Left renal cortex interstitium (tissue), 4 donors: ENCODE measurements at places on chromosomes 16 and 17.
A peak's percentile ranks its signal among the peaks of the same experiment; 100 is the strongest.

DNA sequence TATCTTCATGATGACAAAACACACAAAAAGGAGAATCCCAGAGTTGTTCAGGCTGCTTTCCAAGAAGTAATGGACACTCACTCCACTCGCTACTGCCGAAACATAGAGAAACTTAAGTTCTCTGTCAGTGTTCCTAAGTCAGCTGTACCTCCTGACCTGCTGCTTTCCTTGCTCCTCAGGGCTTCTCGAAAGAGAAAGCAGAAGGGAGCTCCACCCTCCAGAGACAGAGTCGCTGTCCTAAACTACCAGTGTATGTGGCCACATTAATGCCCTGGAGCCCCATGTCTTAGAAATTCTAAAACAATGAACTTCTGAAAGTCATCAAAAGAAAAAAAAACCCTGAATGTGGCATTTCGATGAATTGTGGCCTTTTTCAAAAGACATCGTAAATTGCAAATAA is 390.8 kb upstream of the MON1B start:
- no peak for DNase-seq

DNA sequence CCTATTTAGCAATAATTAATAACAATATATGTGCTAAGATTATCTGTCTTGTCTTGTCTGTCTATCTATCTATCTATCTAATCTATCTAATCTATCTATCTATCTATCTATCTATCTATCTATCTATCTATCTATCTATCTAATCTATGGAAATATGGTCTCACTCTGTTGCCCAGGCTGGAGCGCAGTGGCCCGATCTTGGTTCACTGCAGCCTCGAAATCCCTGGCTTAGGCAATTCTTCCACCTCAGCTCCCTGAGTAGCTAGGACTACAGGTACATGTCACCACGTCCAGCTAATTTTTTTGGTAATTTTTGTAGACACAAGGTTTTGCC is 44.7 kb downstream of the MIS12 start:
- no peak for DNase-seq

- peak; percentile 67 for DNase-seq
These were observed 126.0 kb upstream of the SDK2 start for GRCh38 chr17:73770115-73770848.

DNA sequence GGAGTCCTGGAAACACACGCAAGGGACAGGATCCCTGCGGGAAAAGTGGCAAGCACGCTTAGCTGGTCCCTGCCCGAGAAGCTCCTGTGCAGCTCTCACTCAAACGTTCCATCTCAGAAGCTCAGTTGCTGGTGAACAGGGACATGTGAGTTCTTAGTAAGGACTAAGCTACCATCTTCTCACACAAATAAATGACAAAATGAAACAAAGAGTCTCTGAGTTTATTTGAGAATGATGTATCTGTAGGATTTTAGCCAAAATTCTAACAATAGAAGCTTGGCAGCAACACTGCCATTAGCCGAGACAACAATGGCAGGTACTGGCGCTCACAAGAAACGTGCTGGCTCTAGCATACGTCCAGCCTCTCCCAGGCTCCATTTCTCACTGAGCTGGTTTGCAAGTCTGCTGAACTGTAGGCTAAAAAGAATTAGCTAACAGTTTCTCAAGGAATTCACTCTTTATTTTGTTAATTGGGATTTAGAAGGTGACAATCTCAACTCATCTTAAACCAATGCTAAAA is 90.2 kb downstream of the VPS53 start:
- DNase-seq, result no peak

GRCh38 chr17:72119873-72120641 is 763 bp upstream of the SOX9 start:
- no peak for DNase-seq

DNA sequence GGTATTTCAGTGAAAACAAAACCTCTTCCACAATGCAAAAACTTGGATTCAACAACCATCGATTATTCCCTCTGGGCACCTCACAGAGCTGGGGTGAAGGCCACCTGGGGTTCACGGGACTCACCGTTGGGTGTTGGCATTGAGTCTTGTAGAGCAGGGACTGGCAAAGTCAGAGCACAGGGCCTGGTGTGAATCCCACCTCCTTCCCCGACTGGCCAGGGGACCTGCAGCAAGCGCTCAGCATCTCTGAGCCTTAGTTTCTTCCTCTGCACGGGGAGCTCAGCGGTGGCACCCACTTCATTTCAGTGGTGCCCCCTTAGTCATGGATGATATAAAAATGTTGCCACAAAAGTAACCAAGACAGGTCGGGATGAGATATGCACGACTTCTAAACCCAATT is 100.4 kb downstream of the METRNL start:
- DNase-seq, result no peak

DNA sequence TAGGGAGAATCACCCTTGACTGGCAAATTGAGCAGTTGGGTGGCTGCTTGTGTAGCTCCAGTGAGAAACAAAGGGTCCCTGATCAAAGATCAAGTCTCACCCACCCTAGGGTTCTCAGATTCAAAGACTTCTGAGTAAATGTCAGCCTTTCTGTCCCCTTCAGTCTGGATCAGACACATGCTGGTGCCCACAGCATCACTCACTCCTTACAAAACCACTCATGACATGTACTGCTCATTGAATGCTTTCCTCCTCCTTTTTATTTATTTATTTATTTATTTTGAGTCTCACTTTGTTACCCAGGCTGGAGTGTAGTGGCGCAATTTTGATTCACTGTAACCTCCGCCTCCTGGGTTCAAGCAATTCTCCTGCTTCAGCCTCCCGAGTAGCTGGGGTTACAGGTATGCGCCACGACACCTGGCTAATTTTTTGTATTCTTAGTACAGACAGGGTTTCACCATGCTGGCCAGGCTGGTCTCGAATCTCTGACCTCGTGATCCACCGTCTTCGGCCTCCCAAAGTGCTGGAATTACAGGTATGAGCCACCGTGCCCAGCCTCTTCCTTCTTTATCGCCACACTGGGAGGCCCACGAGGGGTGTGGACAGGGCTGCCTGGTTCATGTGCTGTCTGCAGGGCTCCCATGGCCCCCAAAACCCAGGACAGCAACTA is 462.0 kb upstream of the MAF start:
- no peak for DNase-seq

DNA sequence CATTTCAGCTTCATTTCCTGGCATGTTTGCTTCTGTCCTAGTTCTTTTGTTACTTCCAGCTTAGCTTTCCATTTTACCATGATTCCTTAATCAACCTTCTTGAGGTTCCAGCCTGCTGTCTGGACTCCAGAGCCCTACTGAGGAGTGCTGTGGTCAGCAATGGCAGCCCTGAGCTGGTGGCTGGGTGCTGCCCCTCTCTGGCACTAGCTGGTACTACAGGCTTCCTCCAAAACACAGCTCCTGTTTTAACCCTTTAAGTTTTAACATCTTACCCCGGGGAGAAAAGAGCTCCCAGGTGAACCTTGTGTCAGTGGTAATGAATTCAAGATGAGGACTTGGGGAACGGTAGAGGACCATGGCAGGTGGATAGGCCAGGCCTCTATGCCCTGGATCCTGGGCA is 395.5 kb downstream of the TMEM114 start:
- no peak for DNase-seq

GRCh38 chr17:79482727-79483521 is 127.9 kb downstream of the RBFOX3 start:
- DNase-seq, result no peak

GRCh38 chr16:58361726-58362125 is 30.5 kb upstream of the GINS3 start:
- no peak for DNase-seq

GRCh38 chr16:2214719-2214968 is at the start of gene PGP:
Gene PGP (minus strand): TSS chr16:2214840. CDS start chr16:2214777, 63 bp downstream.
- no peak for DNase-seq

DNA sequence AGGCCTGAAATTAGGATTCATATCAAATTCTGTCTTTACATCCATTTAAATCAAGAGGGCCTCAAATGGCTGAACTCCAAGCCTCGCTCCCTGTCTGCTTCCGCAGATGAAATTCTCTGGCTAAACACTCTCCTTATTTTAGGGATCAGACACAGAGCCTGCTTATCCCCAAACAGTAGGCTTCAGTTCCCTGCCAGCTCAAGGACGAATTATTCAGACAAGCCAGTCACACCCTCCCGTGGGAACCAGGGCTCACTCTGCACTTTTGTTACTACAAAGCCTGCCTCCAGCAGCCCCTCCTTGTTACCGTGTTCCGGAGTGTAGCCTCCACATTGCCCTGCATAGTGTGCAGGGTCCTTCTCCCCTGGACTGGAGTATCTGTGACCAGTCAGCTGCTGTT is 46.6 kb upstream of the LCMT1 start:
- DNase-seq, result no peak

DNA sequence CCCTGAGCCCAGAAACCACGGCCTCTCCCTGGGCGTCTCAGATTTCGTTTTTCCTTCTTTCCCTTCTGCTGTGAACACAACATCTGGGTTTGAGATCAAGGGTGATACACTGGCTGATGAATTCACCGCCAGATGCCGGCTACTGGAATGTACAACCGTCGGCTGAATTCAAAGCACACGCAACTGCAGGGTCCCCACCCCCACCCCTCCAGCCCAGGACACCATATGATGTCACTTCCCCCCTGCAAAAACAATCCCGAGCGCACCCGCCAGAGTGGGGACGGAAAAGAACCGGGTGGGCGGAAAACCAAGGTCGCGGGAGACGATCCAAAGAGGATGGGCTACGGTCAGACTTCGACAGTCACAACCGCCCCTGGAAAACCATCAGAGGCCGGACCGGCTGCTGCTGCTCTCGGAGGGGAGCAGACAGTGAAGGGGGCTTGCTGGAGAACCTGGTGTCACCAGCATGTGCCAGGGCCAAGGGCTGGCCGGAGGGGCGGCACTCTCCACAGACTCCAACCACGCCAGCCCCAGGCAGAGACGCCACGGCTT is 23.3 kb downstream of the CEP295NL start:
- peak; percentile 71 for DNase-seq

GRCh38 chr17:45718791-45719190 is 65.3 kb upstream of the CRHR1 start:
- no peak for DNase-seq

DNA sequence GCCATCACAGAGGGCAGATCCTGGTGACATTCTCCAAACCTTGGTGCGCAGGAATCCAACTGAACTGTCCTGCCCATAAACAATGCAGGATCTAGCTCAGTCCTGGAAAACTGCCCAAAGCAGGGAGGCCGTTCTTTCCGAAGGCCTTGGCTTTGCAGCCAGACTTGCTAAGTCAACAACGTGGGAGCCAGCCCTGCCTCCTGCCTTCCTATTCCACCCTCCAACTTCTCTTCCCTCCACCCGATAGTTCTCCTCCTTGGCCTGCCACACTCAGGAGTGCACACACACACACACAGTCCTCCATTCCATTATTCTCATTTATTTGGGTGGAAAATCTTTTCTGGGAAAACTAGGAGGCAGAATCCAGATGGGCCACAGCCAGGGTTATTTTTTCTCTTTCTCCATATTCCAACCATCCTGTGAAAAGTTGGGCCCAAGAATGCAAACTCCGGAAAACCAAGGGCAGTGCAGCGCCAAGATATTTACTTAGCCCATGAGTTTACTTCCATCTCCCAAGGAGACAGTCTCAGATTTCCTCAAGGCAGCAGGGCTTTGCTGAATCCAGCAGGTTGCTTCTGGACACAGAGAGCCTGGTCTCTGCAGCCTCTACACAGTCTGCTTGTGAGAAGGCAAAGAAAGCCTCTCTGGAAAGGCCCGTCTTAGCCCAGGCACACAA is 15.8 kb downstream of the COPRS start:
- no peak for DNase-seq

DNA sequence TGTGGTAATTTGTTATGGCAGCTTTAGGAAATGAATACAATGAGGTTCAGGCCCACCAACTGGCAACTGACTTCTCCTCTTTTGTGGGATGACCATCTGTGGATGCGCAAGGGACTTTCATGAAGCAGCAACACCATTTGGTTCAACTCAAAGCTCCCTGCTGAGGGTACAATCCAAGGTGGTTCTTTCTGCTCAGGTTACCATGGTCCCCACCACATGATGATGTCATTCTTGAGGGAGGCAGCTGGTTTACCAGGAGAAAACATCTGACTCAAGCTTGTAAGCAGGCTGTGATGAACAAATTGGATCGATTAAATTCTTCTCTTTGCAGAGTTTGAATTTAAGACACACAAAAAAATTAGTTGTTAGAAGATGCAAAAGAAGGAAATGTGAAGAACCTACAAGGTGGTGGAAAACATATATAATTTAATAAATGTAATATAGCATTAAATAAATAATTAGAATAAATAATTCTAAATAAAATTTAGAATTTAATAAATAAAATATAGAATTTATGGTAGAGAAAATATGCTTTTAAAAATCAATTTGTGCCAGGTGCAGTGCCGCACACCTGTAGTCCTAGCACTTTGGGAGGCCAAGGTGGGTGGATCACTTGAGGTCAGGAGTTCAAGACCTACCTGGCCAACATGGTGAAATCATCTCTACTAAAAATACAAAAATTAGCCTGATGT is 67.6 kb upstream of the ANKFN1 start:
- no peak for DNase-seq

GRCh38 chr16:56337131-56337857 is 88.1 kb downstream of the AMFR start:
- DNase-seq, result no peak

- DNase-seq, result peak; percentile 3
These were observed 63.9 kb upstream of the DNAJA2 start for GRCh38 chr16:47037396-47037745.

DNA sequence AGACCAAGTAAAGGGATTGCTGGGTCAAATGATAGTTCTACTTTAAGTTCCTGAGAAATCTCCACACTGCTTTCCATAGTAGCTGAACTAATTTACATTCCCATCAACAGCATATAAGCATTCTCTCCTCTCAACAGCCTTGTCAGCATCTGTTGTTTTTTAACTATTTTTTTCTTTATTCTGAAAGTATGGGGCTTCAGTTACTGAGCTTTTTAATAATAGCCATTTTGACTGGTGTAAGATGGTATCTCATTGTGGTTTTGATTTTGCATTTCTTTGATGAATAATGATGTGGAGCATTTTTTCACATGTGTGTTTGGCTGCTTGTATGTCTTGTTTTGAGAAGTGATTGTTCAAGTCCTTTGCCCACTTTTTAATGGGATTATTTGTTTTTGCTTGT is 2.5 kb downstream of the KRTAP2-2 start:
- no peak for DNase-seq

DNA sequence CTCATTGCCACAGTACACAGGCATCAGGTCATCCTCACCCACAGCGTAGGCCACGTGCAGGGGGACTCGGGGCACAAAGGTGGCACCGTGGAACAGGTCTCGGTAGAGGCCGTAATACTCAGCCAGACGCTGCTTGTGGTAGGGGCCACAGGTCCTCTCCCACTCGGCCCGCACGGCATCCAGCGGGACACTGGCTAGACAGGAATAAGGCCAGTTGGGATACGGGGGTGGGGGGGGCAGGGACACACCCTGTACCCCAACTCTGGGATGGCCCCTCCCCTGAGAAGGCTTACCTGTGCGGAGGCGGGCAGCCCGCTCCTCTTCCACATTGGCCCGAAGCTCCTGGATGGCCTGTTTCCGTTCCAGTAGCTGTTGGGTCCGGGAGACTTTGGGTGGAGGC is 3.0 kb downstream of the MRPL38 start:
- no peak for DNase-seq

- no peak for DNase-seq
These were observed 56.1 kb upstream of the ZC3H18 start for GRCh38 chr16:88514070-88514469.
